ENCODE measurements at places on chromosomes 16 and 17. TPM values are rescaled to one million over a fixed set of nuclear protein-coding genes. Genes with fewer than 3 reads are reported as not detected.

- no peak for DNase-seq
Measured at GRCh38 chr16:54216268-54216667, 70.3 kb downstream of the IRX3 start.

DNA sequence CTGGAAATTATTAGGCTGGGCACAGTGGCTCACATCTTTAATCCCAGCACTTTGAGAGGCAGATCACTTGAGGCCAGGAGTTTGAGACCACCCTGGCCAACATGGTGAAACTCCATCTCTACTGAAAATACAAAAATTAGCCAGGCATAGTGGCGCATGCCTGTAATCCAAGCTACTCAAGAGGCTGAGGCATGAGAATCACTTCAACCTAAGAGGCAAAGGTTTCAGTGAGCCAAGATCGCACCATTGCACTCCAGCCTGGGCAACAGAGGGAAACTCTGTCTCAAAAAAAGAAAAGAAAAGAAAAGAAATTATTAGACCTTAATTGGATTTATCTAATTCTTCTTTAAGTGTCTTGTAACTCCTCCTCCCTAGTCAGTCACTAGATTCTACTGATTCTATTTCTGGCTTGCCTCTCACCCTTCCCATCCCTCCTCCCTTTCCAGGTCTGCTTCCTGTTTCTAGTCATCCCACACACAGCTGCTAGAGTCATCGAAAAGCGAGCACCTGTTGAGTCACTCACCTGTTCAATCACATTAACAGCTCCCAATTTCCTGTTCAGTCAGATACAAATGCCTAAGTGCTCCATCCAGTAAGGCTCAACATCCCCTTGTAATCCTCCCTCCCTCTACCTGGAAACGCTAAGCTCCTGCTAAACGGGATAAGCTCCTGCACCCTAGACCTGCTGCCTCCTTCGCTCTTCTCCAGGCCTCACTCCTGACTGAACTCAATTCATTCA, 34.6 kb downstream of the ERN1 start:
- no peak for DNase-seq

DNA sequence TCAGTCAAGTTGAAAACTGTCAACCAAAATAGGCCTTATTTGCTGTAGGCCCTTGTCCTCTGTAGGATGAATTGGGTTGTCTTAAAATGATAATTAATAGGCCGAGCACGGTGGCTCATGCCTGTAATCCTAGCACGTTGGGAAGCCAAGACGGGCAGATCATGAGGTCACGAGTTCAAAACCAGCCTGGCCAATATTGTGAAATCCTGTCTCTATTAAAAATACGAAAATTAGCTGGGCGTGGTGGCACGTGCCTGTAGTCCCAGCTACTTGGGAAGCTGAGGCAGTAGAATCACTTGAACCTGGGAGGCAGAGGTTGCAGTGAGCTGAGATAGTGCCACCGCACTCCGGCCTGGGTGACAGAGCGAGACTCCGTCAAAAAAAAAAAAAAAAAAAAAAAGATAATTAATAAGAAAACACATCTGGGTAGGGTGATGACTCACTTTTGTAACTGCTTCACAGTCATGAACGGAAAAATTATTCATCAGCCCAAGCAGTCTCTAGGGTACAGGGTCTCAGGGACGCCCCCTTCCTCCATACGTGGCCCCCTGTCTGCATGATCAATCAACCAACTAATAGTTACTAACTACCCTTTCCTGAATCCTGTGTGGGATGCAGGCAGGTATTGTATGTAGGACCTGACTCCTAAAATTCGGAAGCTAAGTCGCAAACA, 137.0 kb upstream of the RCVRN start:
- DNase-seq, result no peak

The MYH13 gene
- not detected for total RNA-seq

DNA sequence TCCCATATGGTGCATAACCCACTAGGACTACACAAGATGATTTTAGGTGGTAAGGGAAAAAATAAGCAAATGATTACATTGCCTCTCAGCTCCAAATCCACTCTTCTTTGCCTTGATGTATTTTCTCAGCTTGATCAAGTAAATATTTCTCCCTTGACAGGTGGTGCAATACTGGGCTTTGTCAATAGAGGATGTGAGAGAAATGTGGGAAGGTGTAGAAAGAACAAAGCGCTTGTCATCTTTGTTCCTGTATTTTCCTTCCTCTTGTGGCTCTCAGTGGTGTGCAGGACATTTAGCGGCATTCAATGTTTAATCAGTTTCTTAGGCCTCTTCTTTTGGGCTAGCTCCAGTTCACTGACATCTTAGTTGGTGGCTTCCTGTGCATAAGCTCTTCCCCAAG, 1165.8 kb upstream of the GOT2 start:
- no peak for DNase-seq

DNA sequence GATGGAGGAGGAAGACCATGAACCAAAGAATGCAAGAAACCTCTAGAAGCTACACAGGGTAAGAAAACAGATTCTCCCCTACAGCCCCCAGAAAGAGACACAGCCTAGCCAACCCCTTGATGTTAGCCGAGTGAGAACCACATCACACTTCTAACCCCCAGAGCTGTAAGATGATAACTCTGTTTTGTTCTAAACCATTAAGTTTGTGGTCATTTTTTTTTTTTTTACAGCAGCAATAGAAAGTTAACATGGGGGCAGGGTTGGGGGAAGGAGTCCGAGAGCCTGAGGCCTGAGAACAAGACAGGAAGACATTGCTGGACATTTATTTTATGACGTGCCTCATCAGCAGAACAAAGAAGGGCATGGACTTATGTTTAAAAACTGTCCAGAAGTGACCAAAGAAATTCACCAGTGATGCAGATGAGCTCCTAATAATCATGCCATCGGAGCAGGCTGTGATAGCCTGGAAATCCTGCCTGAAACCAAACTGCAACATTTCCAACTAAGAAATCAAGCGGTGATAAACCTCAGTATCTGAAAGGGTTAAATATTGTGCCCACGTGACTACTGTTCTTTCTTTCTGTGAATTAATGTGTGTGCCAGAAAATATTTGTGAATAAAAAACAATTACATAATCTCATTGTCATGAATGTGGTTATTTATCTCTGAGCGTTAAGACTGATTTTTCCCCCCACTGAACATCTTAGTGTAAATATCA, 1.1 kb downstream of the ABCA9 start:
- DNase-seq, result no peak

The CCL2 gene
- total RNA-seq, result 4.7 TPM

The ETV4 gene
- 63.9 TPM for total RNA-seq
